Hematopoietic multipotent progenitor cell treated with erythropoietin and hydrocortisone succinate and interleukin-3 and kit ligand, for 8 days (in vitro differentiated cells): ENCODE measurements at places on chromosomes 3 and 15.

DNA sequence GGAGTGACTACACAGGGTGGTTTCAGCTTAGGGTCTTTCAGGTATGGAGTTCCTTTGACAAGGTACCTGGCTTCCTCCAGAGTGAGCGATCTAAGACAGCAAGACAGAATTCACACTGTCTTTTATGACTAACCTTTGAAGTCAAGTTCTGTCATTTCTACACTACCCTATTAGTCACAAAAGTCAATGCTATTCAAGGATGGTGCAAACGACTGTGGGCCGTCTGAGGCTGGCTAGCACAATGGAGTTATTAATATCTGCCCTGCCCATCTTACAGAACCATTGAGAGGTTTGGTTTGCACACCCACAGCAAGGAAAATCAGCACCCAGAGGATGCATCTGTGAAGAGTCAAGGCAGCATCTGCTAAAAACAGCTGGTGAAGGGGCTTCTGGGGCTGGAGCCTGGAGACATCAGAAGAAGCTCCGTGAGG is 62.9 kb upstream of the XCR1 start:
- DNase-seq: no peak

DNA sequence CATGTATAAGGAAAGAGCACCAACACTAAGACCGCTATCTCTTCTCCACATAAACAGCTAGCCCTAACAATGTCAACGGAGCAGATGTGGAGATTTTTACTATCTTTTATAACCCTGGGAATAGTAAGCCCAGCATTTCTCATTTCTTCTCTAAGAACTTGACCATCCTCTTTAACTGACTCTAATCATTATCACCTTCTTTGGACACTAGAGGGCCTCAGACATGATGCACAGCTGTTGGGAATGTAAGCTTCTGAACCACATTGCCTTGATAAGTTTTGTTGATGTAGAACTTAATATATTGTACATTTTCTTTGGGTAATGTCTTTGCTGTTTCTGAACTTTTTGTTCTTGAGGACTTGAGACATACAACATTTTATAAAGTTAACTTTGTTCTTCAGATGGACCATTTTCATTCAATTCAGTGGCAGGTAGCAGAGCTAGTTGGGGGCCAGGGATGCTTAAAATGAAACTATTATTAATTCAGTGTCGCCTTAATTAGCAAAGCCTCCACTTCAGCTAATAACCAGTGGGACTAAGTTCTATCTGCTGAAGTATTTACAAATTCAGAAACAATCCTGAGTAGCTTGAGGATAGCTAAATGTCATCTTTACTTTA is 9.6 kb upstream of the TAGLN3 start:
- DNase-seq: peak; percentile 74

DNA sequence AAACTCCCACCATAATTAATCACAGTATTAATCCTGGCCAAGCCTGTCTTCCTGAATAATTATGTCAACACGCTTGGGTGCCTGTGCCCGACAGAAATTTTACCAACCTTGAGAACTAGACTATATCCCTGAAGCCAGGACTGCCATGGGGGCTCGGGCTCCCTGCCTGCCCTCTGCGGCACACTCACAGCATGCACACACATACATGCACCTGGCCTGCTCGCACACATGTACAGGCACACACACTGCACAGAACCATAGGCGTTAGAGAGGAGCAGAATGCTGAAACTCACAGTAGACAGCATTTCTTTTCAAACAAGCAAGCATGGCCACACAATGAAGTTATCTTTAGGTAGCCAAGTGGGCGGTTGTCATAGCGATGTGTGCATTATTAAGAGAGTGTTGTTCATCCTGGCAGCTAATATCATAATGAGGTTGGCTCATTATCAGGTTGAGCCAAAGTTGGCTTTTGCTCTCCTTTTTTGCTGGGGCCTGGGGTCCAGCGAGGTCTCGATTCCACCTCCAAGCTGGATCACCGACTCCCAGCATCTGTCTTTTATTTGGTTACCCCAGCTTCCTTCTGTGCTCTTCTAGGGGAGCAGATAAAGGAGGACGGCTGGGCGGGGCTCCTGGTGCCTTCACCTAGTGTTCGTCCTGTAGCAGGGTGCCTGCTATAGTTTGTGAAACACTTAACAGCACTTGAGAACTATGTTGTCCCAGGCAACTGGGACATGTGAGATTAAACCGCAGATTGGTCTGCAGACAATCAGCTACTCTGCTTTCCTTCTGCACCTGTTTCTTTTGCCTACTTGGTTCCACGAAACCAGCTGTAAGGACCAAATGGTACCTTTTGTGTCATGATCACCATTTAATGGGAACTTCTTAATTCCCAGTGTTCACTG is 91.4 kb downstream of the ZNF621 start:
- DNase-seq: no peak

- DNase-seq: no peak
Measured at GRCh38 chr3:9818666-9819335, 8.7 kb downstream of the TTLL3 start.

- DNase-seq: no peak
Measured at GRCh38 chr15:45523166-45523460, 558 bp upstream of the SLC30A4 start.
